ENCODE measurements at places on chromosomes 7 and 10. TPM values are rescaled to one million over a fixed set of nuclear protein-coding genes. Genes with fewer than 3 reads are reported as not detected.

PLAC9 gene
- total RNA-seq = 30.8 TPM

VWA2 gene
- total RNA-seq = 9.9 TPM

CLCN1 gene
- not detected for total RNA-seq

NEBL gene
- total RNA-seq = 115 TPM

TSPAN33 gene
- total RNA-seq = 8.3 TPM

GPR15LG gene
- not detected for total RNA-seq

GRCh38 chr7:46725136-46725535 is 804.1 kb upstream of the IGFBP3 start:
- H3K36me3 ChIP-seq = no peaks in the 10 kb centered on the region
- no peaks in the 10 kb centered on the region for H3K27me3 ChIP-seq
- H3K4me3 ChIP-seq = no peak overlapping the region

- no peaks in the 10 kb centered on the region for H3K27me3 ChIP-seq
- DNase-seq = no peak
- H3K4me1 ChIP-seq = no peaks in the 10 kb centered on the region
- H3K4me3 ChIP-seq = no peak overlapping the region
These were observed 280.9 kb upstream of the HGF start for GRCh38 chr7:82050792-82051191.

DNA sequence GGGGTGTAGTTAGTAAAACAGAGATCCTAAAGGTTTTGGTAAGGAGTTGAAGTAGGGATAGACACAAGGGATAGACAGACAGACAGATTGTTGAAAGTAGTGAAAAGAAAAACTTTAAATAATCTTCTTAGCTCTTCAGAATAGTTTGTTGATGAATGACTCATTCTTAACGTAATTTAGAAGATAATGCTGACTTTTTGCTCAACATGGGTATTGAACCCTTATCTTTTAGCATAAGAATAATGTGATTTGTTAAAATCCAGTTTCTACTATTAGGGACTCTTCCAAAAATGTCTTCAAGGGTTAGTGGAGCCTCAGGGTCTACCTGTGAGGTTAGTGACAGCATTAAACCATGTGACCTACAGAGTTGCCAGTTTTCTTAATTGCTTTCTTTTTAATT is 411.2 kb downstream of the ETV1 start:
- no peak overlapping the region for H3K4me3 ChIP-seq
- no peak for DNase-seq
- no peaks in the 10 kb centered on the region for H3K36me3 ChIP-seq
- no peaks in the 10 kb centered on the region for H3K27me3 ChIP-seq

GRCh38 chr10:20893297-20893696 is 3.8 kb downstream of the NEBL start:
- peaks cover 5% of the 10 kb centered on the region for H3K36me3 ChIP-seq
- no peaks in the 10 kb centered on the region for H3K4me1 ChIP-seq
- H3K27me3 ChIP-seq = no peaks in the 10 kb centered on the region

DNA sequence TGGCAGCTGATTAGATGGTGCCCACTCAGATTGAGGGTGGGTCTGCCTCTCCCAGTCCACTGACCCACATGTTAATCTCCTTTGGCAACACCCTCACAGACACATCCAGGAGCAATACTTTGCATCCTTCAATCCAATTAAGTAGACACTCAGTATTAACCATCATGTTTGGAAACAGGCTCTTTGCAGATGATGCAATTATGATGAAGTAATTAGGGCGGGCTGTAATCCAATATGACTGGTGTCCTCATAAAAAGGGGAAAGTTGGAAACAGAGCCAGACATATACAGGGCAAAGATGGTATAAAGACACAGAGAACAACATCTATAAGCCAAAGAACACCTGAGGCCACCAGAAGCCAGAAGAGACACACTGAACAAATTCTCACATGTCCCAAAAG is 658.6 kb downstream of the CCSER2 start:
- H3K27ac ChIP-seq = no peak overlapping the region
- DNase-seq = no peak
- no peaks in the 10 kb centered on the region for H3K4me1 ChIP-seq
- no peaks in the 10 kb centered on the region for H3K27me3 ChIP-seq

DNA sequence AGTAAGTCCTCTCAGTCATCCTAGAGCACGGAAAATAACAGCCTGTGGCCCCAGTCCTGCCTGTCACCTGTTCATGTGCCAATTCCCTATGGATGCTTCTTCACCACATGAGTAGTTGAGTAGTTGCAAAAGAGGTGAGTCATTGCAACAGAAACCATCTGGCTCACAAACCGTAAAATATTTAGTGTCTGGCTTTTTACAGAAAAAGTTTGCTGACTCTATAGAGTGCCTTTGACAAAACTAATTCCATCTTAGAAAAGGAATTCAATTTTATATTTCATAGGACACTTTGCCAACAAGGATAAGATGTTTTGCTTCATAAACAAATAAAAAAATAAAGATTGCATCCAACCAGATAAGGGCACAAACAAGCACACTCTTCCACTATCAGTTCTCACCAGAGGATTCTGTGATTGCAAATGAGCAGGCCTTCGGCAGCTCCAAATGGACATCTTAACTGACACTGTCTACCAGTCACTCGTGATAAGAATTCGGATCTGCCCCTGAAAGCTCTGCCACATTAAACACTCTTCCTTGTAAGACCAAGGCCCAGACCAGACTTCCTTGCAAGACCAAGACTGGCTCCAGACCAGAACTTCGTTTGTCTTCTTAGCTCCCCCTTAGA is 242.7 kb upstream of the SEMA3C start:
- no peaks in the 10 kb centered on the region for H3K27me3 ChIP-seq
- H3K4me3 ChIP-seq = no peak overlapping the region
- no peak for DNase-seq
- no peaks in the 10 kb centered on the region for H3K4me1 ChIP-seq
- H3K36me3 ChIP-seq = no peaks in the 10 kb centered on the region

GRCh38 chr7:78039790-78040776 is 241.5 kb downstream of the PHTF2 start:
- no peak overlapping the region for H3K27ac ChIP-seq
- no peaks in the 10 kb centered on the region for H3K4me1 ChIP-seq
- H3K36me3 ChIP-seq = no peaks in the 10 kb centered on the region
- H3K27me3 ChIP-seq = no peaks in the 10 kb centered on the region
- no peak overlapping the region for H3K4me3 ChIP-seq

GRCh38 chr10:62638062-62638477 is 166.4 kb upstream of the ADO start:
- DNase-seq = no peak
- peak overlapping the region; percentile 83 for H3K27ac ChIP-seq
- H3K27me3 ChIP-seq = no peaks in the 10 kb centered on the region
- no peaks in the 10 kb centered on the region for H3K36me3 ChIP-seq
- peaks cover 23% of the 10 kb centered on the region for H3K4me1 ChIP-seq

DNA sequence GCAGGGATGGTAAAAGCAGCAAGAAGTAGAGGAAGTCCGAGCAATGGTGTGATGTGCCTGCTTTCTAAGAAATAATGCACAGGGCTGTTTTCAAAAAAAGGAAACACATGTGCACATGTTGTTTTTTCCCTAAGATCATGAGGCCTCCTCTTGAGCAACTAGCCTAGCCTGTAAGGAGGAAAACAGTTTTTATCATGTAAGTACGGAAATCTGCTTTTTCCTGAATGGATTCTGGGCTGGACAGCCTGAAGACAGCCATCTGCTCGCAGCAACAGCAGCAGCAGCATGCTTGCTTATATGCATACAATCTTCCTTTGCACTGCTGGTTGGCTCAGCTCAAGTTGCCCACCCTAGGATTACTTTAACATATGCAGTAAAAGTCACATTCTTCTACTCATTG is 87.1 kb downstream of the HIBADH start:
- no peaks in the 10 kb centered on the region for H3K36me3 ChIP-seq
- no peaks in the 10 kb centered on the region for H3K4me1 ChIP-seq
- DNase-seq = no peak
- H3K27me3 ChIP-seq = no peaks in the 10 kb centered on the region
- no peak overlapping the region for H3K27ac ChIP-seq

DNA sequence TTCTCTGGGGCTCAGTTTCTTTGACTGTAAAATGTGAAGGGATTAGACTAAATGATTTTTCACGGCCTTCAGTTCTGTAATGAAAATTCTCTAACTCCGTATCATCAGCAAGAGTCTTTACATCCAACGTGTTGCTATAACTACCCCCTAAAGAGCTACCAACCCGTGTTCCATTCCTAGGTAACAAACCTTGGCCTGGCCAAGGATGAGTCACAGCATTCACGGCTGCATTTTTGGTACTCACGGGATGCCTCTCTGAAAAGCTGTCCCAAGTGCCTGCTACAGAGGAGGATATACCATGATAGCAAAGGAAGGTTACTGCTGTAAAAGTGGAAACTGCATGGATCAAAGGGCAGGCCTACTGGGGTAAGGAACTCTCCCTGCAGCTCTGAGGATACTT is 5.9 kb downstream of the LRRC4 start:
- H3K36me3 ChIP-seq = no peaks in the 10 kb centered on the region
- no peaks in the 10 kb centered on the region for H3K27me3 ChIP-seq
- no peak for DNase-seq
- peaks cover 32% of the 10 kb centered on the region for H3K4me1 ChIP-seq
- H3K4me3 ChIP-seq = no peak overlapping the region
- no peak overlapping the region for H3K27ac ChIP-seq

DNA sequence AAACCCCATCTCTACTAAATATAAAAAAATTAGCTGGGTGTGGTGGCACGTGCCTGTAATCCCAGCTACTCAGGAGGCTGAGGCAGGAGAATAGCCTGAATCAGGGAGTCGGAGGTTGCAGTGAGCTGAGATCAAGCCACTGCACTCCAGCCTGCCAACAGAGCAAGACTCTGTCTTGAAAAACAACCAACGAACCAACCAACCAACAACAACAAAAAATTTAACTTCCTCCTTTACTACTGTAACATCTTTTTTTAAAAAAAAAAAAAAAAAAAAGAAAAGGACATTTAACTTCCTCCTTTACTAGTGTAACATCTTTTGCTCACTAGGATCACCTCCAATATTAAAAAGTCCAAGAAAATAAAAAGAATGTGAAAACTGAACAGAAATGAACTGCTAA is 92.3 kb upstream of the TMEM168 start:
- H3K27me3 ChIP-seq = no peaks in the 10 kb centered on the region
- peaks cover 3% of the 10 kb centered on the region for H3K4me1 ChIP-seq
- H3K4me3 ChIP-seq = no peak overlapping the region
- no peak for DNase-seq

DNA sequence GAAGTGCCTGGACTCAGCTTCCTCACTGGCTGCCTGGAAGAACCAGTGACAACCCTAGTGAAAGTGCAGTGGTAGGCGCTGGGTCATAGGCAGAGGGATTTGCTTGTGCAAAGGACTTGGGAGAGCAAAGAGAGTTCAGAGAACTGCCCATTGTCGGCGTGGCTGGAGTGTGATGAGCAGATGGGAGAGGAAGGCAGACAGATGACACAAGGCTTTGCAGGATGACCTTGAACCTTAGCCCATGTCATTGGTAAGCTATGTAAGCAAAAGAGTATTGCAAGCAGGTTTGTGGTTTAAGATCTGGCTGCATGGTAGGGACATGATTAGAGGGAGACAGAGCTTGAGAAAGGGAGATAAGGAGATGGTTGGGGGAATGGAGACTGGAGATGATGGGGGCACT is 35.3 kb upstream of the NOBOX start:
- DNase-seq = no peak
- no peaks in the 10 kb centered on the region for H3K27me3 ChIP-seq
- no peak overlapping the region for H3K4me3 ChIP-seq
- H3K4me1 ChIP-seq = no peaks in the 10 kb centered on the region

- peaks cover 27% of the 10 kb centered on the region for H3K4me1 ChIP-seq
- no peak overlapping the region for H3K4me3 ChIP-seq
- no peak for DNase-seq
- H3K36me3 ChIP-seq = no peaks in the 10 kb centered on the region
These were observed 25.3 kb downstream of the CCDC6 start for GRCh38 chr10:59880971-59881510.

- DNase-seq = peak; percentile 53
- no peaks in the 10 kb centered on the region for H3K27me3 ChIP-seq
- H3K4me1 ChIP-seq = no peaks in the 10 kb centered on the region
- no peak overlapping the region for H3K27ac ChIP-seq
- no peak overlapping the region for H3K4me3 ChIP-seq
- H3K36me3 ChIP-seq = no peaks in the 10 kb centered on the region
These were observed 114.6 kb upstream of the SFMBT2 start for GRCh38 chr10:7525314-7526016.

DNA sequence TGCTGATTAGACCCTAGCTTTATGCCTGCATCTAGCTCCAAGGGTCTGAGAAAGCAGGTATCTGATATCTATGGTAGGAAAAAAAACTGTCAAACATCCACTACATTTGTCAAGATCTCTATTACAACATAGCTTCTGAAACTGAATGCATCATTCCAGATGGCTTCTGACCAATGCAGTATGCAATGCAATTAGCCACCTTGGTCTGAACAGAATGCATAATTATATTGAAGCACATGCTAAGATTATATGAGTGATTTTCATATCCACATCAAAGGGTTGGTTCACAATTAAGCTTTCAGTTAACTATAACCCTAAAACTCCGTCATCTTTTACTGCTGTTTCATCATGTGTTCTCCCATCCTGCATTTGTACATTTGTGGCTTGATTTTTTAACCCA is 271.4 kb downstream of the POLR1F start:
- no peaks in the 10 kb centered on the region for H3K27me3 ChIP-seq
- H3K4me3 ChIP-seq = no peak overlapping the region
- no peak overlapping the region for H3K27ac ChIP-seq

DNA sequence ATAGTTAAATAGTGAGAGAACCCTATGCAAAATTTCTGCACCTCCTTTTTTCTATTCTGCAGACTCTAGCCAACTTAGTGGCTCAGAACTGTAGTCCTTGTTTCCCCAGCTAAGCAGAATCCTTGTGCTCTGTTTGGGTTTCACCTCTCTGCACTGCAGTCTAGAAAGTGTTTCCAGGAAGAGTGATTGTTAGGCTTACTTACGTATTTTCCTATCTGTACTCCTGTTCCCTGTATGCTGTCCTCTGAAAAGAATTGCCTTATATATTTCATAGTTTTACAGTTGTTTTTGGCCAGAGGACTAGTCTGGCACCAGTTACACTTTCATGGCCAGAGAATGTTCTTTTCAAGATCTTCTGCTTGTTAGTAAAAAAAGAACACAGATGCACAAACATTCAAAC is 154.6 kb upstream of the POT1 start:
- H3K36me3 ChIP-seq = no peaks in the 10 kb centered on the region
- no peaks in the 10 kb centered on the region for H3K4me1 ChIP-seq
- no peak overlapping the region for H3K27ac ChIP-seq

GRCh38 chr7:30445770-30446169 is 32.8 kb downstream of the NOD1 start:
- no peaks in the 10 kb centered on the region for H3K27me3 ChIP-seq
- DNase-seq = no peak
- H3K27ac ChIP-seq = peak overlapping the region; percentile 58

GRCh38 chr7:123754271-123754871 is 5.6 kb upstream of the WASL start:
- peaks cover 8% of the 10 kb centered on the region for H3K4me1 ChIP-seq
- no peak for DNase-seq
- no peak overlapping the region for H3K4me3 ChIP-seq
- no peaks in the 10 kb centered on the region for H3K27me3 ChIP-seq
- no peak overlapping the region for H3K27ac ChIP-seq
- H3K36me3 ChIP-seq = no peaks in the 10 kb centered on the region

- H3K27ac ChIP-seq = no peak within 1 kb of the TSS
- no peak within 1 kb of the TSS for H3K4me3 ChIP-seq
- no peaks in the 10 kb centered on the region for H3K27me3 ChIP-seq
- H3K4me1 ChIP-seq = no peaks in the 10 kb centered on the region
- H3K36me3 ChIP-seq = no peaks in the 10 kb centered on the region
These were observed at the start of gene TAS2R41 for GRCh38 chr7:143477501-143478150. TSS of gene TAS2R41 (plus strand) at chr7:143477873. CDS start at chr7:143477873, 0 bp downstream.

All from upper lobe of left lung (tissue), 6 donors.